ENCODE measurements at places on chromosomes 12 and 14. TPM values are rescaled to one million over a fixed set of nuclear protein-coding genes. Genes with fewer than 3 reads are reported as not detected.

DNA sequence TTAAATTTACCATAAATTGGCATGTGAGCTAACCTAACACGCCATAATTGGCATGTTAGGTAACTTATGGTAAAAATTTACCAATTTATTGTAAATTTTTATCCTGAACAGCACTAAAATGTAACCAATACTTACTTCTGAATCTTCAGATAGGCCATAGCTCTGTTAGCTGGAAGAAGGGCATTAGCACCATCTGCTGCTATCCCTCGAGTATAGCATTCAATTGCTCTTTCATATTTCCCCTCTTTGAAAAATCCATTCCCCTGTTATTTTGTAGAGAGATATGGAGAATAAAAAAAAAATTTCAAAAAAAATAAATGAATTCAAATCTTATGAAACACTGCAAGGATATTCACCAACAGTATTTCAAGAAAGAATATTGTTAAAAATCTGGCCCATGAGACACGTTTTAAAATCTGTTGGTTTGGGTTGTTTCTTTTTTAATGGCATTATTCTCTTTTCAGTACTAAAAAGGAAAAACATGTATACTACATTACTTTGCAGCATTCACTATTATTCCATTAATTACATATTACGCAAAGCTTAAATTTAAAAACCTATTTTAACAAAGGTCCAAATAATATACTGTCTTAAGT, 19.1 kb downstream of the RPAP3 start:
- no peak overlapping the region for H3K27ac ChIP-seq
- no peak overlapping the region for H3K4me3 ChIP-seq
- H3K4me1 ChIP-seq = no peaks in the 10 kb centered on the region
- DNase-seq = no peak
- H3K27me3 ChIP-seq = no peaks in the 10 kb centered on the region

- no peaks in the 10 kb centered on the region for H3K4me1 ChIP-seq
- H3K27ac ChIP-seq = no peak overlapping the region
- H3K36me3 ChIP-seq = no peaks in the 10 kb centered on the region
- DNase-seq = no peak
- H3K4me3 ChIP-seq = no peak overlapping the region
Measured at GRCh38 chr12:64806593-64807460, 17.6 kb upstream of the TBC1D30 start.

DNA sequence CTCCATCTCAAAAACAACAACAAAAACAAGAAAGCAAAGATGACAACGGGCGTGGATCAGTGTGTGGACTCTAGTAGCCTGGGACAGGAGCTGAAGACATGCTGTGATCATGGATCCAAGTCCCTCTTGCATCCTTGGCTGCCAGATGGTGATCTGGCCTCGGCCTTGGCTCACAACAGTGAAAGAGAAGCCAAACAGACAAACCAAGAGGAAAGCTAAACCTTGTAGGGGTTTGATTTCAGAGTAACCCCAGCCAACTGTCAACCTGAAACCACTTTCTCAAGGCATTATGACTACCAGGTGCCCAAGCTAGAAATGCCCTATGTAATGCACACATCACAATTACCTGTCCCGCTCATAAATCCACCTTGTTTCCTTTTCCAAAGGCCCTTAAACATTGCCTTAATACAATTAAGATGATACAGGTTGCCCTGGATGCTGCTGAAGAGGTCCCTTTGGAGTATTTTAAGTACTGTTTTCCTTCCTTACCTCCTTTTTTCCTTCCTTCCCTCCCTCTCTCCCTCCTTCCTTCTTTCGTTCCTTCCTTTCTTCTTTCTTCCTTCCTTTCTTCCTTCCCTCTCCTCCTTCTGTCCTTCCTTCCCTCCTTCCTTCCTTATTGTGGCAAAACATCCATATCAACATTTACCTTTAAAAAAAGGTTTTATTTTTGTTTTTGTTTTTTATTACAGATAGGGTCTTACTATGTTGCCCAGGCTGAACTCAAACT, 41.4 kb upstream of the NINJ2 start:
- no peak overlapping the region for H3K27ac ChIP-seq
- no peak overlapping the region for H3K4me3 ChIP-seq
- H3K4me1 ChIP-seq = no peaks in the 10 kb centered on the region
- H3K27me3 ChIP-seq = no peaks in the 10 kb centered on the region
- no peaks in the 10 kb centered on the region for H3K36me3 ChIP-seq
- no peak for DNase-seq

Gene COX8C
- not detected for total RNA-seq

GRCh38 chr14:64440494-64440893, 24.8 kb upstream of the AKAP5 start:
- H3K4me1 ChIP-seq = no peaks in the 10 kb centered on the region
- no peak for DNase-seq
- H3K36me3 ChIP-seq = no peaks in the 10 kb centered on the region
- H3K27me3 ChIP-seq = no peaks in the 10 kb centered on the region

Gene MYH6
- not detected for total RNA-seq

Gene HOXC5
- not detected for total RNA-seq

- peak overlapping the region; percentile 78 for H3K27ac ChIP-seq
- no peak for DNase-seq
- H3K4me3 ChIP-seq = no peak overlapping the region
- H3K27me3 ChIP-seq = no peaks in the 10 kb centered on the region
- H3K4me1 ChIP-seq = peaks cover 40% of the 10 kb centered on the region
- no peaks in the 10 kb centered on the region for H3K36me3 ChIP-seq
Measured at GRCh38 chr12:92502417-92503028, 200.3 kb upstream of the PLEKHG7 start.

Gene ACOT4
- total RNA-seq = 0.33 TPM

DNA sequence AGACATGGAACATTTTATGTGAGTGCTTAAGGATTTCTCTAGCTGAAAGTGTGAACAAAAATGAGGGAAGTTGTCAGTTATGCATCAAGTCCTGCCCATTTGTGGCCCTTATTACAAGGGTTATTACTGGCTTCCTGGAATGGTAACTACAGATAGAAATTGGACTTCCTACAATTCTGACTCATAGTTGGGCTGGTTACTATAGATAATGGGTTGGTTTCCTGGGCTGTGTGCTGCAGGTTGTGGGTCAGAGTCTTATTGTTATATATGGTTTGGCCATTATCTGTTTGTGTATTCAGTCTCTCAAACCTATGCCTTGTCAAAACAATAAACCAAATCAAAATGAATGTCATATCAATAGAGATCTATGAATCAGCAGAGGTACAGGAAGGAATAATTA, 313.7 kb downstream of the ADAMTS20 start:
- no peak overlapping the region for H3K4me3 ChIP-seq
- no peaks in the 10 kb centered on the region for H3K36me3 ChIP-seq
- no peak for DNase-seq
- no peak overlapping the region for H3K27ac ChIP-seq
- no peaks in the 10 kb centered on the region for H3K27me3 ChIP-seq

GRCh38 chr14:22184830-22185168, 404.2 kb downstream of the DAD1 start:
- H3K27me3 ChIP-seq = no peaks in the 10 kb centered on the region
- H3K4me3 ChIP-seq = no peak overlapping the region
- H3K27ac ChIP-seq = no peak overlapping the region
- H3K4me1 ChIP-seq = no peaks in the 10 kb centered on the region
- no peak for DNase-seq
- H3K36me3 ChIP-seq = no peaks in the 10 kb centered on the region

Gene LMO3
- total RNA-seq = 403 TPM

DNA sequence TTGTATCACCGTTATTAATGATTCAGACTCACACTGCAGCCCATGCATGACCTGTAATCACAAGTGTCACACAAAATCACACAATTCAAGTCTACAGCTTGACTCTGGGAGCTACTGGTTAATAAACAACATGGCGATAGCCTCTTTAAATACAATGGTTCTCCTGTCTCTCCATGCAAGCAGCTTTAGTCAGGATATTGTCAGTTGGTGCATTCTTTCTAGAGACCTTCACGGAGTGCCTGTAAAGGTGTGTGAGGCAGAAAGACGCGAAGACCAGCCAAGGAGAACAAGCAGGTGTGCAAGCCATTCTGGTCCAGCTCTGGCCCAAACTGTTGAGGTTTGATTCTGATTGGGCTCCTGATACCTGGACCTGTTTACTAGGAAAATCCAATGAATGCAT, 40.0 kb upstream of the FOXN3 start:
- H3K4me3 ChIP-seq = no peak overlapping the region
- no peaks in the 10 kb centered on the region for H3K27me3 ChIP-seq
- H3K27ac ChIP-seq = no peak overlapping the region
- DNase-seq = peak; percentile 17

GRCh38 chr14:44420226-44420625, 86.9 kb downstream of the FSCB start:
- DNase-seq = no peak
- H3K4me1 ChIP-seq = no peaks in the 10 kb centered on the region
- H3K27ac ChIP-seq = no peak overlapping the region
- no peaks in the 10 kb centered on the region for H3K36me3 ChIP-seq

Gene KRT1
- not detected for total RNA-seq

DNA sequence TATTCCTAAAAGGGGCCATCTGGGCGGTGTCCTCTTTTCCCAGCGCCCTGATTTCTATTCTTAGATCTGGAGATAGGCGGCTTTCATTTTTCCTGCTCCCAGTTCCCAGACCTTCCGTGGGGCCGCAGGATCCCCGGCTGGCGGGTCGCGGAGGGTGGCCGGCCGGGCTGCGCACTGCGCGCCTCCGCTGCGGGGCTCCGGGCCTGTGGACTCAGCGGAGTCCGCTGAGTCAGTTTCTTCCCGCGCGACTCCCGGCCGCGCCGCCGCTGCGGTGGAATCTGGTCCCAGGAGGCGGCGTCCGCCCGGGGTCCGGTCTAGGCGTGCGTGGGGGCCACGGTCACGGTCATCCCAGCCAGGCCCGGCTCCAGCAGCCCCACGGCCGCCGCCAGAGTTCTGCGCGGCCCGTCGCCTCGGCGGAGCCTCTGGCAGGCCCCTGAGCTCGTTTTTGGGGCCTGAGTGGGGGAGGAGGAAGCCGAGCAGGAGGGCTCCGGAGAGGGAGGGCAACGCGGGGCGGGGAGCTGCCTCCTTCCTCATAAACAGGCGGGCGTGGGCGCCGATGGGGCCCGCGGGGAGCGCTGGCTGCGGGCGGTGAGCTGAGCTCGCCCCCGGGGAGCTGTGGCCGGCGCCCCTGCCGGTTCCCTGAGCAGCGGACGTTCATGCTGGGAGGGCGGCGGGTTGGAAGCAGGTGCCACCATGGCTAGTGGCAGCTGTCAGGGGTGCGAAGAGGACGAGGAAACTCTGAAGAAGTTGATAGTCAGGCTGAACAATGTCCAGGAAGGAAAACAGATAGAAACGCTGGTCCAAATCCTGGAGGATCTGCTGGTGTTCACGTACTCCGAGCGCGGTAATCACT, at the start of gene LRRK2:
TSS of gene LRRK2 (plus strand) at position 559 of the 853 bp plus-strand sequence. CDS start at position 694, 135 bp downstream.
- DNase-seq = peak; percentile 94
- no peaks in the 10 kb centered on the region for H3K27me3 ChIP-seq
- peak within 1 kb of the TSS; percentile 98 for H3K27ac ChIP-seq
- H3K4me1 ChIP-seq = peaks cover 28% of the 10 kb centered on the region
- peak within 1 kb of the TSS; percentile 80 for H3K4me3 ChIP-seq
- no peaks in the 10 kb centered on the region for H3K36me3 ChIP-seq

DNA sequence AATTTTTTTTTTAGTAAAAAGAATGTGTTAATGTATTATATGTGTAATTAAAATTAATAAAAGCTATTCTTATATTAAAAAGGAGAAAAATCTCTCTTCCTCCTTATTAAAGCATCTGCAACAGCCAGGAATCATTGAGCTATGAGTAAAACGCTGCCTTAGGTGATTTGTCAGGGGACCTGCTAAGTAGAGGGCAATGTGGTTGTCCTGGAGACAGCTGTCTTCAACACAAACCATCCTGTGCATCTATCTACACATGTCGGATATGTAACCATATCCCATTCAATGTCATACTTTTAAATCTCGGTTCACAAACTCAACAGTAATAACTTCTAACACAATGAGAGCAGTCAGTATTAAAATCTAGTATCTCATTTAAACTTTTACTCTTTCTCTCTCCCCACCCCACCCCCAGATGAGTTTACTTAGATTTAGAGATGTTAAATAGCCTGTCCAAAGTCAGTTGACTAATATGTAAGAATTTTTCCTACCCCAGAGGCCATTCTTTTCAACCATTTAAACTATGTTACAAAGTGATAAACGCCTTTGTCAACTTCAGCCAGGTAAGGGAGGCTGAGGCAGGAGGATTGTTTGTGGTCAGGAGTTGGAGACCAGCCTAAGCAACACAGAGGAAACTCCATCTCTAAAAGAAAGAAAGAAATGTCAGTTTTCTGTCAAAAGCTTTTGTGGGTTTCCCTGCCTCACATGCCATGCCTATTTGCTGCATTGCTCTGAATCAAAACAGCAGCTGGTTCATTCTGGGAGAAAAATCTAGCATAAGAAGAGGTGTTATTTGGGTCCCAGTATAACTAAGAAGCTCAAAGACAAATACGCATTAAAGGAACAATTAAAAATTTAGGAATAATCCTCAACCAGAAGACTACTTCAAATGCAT, 413.7 kb upstream of the CCDC196 start:
- no peak overlapping the region for H3K4me3 ChIP-seq
- H3K27me3 ChIP-seq = no peaks in the 10 kb centered on the region
- H3K27ac ChIP-seq = no peak overlapping the region
- H3K4me1 ChIP-seq = no peaks in the 10 kb centered on the region

GRCh38 chr14:97415907-97416306, 618.7 kb downstream of the VRK1 start:
- H3K27ac ChIP-seq = no peak overlapping the region
- DNase-seq = no peak
- no peaks in the 10 kb centered on the region for H3K36me3 ChIP-seq
- no peak overlapping the region for H3K4me3 ChIP-seq

- no peaks in the 10 kb centered on the region for H3K4me1 ChIP-seq
- no peaks in the 10 kb centered on the region for H3K36me3 ChIP-seq
- H3K27me3 ChIP-seq = no peaks in the 10 kb centered on the region
- DNase-seq = no peak
- no peak overlapping the region for H3K4me3 ChIP-seq
- no peak overlapping the region for H3K27ac ChIP-seq
Measured at GRCh38 chr14:65901595-65901994, 489.1 kb downstream of the FUT8 start.

DNA sequence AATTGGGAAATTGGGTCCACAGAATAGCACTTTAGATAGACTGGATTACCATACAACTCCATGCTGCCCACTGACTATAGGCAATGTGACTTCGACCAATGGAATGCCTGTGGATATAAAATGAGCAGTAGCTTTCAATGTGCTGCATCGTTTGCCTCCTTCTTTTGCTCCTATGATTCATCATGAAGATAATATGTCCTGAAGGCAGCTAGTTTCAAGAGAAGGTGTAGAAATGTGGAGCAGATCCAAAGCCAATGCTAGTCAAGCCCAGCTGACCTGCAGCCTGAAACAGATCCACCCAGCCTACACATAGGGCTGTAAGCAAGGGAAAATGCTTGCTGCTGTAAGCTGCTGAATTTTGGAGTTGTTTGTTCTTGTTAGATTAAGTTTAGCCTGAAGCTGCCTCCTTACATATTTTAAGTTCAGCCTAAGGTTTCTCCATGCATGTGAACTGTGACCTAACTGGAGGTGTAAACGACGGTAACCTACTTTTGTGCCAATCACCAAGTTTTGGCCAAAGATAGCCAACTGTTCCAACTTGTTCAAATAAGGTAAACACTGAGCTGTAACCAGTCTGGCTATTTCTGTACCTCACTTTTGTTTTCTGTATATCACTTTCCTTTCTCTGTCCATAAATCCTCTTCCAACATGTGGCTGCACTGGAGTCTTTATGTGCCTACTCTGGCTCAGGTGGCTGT, 169.1 kb upstream of the AVPR1A start:
- H3K4me1 ChIP-seq = no peaks in the 10 kb centered on the region
- no peaks in the 10 kb centered on the region for H3K27me3 ChIP-seq
- no peak overlapping the region for H3K4me3 ChIP-seq
- DNase-seq = no peak
- H3K36me3 ChIP-seq = no peaks in the 10 kb centered on the region

Gene GPR137C
- 0.49 TPM for total RNA-seq

Data from sigmoid colon (tissue), 7 donors.